Immature natural killer cell (primary cell): ENCODE measurements at places on chromosomes 12 and 14. TPM values are rescaled to one million over a fixed set of nuclear protein-coding genes. Genes with fewer than 3 reads are reported as not detected.
A peak's percentile ranks its signal among the peaks of the same experiment; 100 is the strongest.

DNA sequence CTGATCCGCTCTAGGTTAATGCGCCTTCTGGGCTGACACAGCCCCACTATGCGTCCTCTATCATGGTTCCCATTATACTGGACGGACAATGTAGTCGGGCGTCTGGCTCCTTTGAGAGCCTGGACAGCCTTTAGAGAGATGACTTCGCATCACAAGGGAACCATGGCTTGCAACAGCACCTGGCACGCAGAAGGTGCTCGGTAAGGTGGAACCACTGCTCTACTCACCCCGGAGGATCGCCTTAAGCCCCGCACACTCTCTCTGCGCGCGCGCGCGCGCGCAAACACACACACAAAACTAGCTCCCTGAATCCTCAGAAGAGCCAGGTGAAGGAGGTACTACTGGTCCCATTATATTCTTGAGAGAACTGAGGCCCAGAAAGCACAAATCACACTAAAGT, 7.1 kb downstream of the MAP3K12 start:
- peak overlapping the region; percentile 89 for H3K4me3 ChIP-seq
- no peaks in the 10 kb centered on the region for H3K36me3 ChIP-seq
- peaks cover 24% of the 10 kb centered on the region for H3K4me1 ChIP-seq

GRCh38 chr12:6461401-6462233, 8.9 kb downstream of the VAMP1 start:
- peaks cover 68% of the 10 kb centered on the region for H3K36me3 ChIP-seq
- peak overlapping the region; percentile 82 for H3K4me3 ChIP-seq
- peak overlapping the region; percentile 98 for H3K27ac ChIP-seq
- H3K4me1 ChIP-seq, result peaks cover 73% of the 10 kb centered on the region
- peaks cover 6% of the 10 kb centered on the region for H3K27me3 ChIP-seq

- DNase-seq, result no peak
- H3K4me3 ChIP-seq, result no peak overlapping the region
- no peak overlapping the region for H3K27ac ChIP-seq
- H3K4me1 ChIP-seq, result no peaks in the 10 kb centered on the region
- H3K27me3 ChIP-seq, result peaks cover 1% of the 10 kb centered on the region
- no peaks in the 10 kb centered on the region for H3K36me3 ChIP-seq
Observed at GRCh38 chr14:96461950-96462798, 40.0 kb upstream of the PAPOLA start.

- no peaks in the 10 kb centered on the region for H3K4me1 ChIP-seq
- no peak overlapping the region for H3K27ac ChIP-seq
- H3K4me3 ChIP-seq, result no peak overlapping the region
- no peaks in the 10 kb centered on the region for H3K36me3 ChIP-seq
Observed at GRCh38 chr14:103028161-103028767, 29.1 kb downstream of the CDC42BPB start.

DNA sequence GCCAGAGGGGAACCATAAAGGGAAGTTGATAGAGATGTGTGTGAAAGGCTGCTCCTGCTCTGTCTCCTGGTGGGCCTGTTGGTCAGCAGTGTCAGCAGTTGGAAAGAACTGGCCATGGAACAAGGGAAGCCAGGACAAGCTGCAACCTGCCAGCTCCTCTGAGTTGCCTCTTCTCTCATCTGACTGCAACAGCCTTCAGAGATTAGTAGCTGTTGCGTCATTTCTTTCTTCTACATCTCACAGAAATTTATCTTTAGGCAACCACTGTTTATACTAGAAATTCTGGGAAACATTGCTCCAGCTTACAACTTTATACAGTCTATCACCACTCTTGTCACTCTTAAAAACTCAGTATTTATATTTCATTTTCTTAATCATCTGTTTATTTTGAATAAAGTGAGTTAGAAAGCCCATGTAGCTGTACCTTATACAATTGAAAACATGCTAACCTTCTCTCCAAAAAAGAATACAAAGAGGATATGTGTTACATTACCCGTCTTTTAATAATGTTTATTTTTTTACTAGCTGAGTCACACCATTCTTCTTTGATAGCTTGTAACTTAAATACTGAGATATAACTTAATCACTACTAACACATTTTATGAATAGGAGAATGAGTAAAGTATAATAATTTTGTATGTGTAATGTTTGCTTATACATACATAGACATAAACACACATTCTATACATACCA, 224.2 kb downstream of the LRFN5 start:
- H3K4me1 ChIP-seq, result no peaks in the 10 kb centered on the region
- no peak for DNase-seq
- H3K4me3 ChIP-seq, result no peak overlapping the region
- no peaks in the 10 kb centered on the region for H3K36me3 ChIP-seq

DNA sequence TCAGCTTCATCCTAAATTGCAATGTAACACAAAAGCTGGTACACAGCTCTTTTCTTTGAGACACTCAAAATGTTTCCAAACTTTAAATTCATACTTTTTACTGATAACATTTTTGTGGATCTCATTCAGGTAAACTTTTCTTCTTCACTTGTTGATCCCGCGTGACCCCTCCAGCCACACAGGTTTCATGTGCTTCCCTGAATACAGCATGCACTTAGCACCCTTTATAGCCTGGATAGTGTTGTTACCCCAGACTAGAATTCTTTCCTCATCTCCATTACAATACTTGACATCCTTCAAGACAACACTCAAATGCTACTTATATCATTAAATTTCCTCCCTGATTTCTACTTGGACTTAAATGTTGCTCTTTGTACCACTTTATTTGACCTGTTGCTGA, 373.4 kb downstream of the RAD51B start:
- no peaks in the 10 kb centered on the region for H3K4me1 ChIP-seq
- DNase-seq, result no peak
- H3K27me3 ChIP-seq, result no peaks in the 10 kb centered on the region

DNA sequence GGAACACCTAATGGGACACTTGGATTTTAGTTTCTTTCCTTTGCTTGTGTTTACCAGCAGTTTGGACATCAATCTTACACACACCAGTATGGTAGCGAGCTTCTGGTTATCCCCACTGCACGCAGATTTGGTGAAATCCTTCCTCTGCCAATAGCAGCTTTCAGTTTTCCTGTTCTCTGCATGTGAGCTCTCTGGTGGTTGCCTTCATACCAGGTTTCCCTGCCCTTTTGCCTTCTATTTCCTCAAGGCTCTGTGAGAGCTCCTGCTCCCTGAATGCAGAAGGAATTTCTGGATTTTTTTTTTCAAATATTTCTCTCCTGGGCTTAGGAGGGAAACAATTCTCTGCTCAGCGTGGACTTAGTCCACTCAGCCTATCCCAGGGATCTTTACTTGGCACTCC, 93.0 kb upstream of the CCDC91 start:
- DNase-seq, result no peak
- no peak overlapping the region for H3K4me3 ChIP-seq
- H3K27me3 ChIP-seq, result peaks cover 7% of the 10 kb centered on the region

DNA sequence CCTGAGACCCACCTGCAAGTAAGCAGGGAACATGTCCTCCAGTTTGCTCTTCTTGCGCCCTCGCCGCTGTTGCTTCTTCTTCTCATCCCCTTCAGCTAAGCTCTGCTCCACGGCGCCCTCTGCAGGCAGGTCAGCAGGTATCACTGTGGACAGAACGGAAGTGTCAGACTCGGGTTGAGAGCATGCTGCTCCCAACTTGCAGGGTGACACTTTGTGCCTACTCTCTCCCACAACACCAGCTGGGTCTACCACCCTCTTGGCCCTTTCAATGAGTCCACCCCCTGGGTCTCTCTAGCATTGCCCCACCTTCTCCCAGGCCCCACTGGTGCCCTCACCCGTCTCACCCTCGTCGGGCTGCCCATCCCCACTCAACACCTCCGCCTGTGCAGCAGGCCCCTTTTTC, 16.7 kb downstream of the KMT2D start:
- H3K4me1 ChIP-seq, result peaks cover 11% of the 10 kb centered on the region
- peak overlapping the region; percentile 46 for H3K4me3 ChIP-seq
- peak; percentile 73 for DNase-seq
- peaks cover 2% of the 10 kb centered on the region for H3K27me3 ChIP-seq
- H3K27ac ChIP-seq, result peak overlapping the region; percentile 90

The RFLNA gene
- not detected for polyA plus RNA-seq

DNA sequence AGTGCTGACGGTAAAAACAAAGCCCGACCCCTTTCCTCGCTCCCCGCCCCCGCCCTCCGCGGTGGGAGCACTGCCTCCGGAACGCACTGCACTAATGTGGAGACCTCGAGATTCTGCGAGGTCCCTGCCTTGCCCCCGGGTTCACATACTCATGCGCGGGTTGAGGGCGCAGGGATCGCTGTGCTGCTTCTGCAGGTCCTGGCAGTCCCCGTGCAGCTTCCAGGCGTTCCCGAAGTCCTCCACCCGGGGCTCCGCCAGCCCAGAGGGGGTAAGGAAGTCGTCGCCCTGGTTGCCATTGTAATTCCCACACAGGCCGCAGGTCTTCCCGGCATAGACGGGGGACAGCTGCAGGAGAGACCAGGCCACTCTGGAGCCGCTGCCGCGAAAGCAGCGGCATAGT, 66.8 kb downstream of the VWF start:
- no peak overlapping the region for H3K27ac ChIP-seq
- no peak for DNase-seq
- H3K27me3 ChIP-seq, result peaks cover 5% of the 10 kb centered on the region
- H3K4me3 ChIP-seq, result no peak overlapping the region

The IGF1 gene
- not detected for polyA plus RNA-seq

GRCh38 chr14:85620947-85621346, 91.0 kb downstream of the FLRT2 start:
- no peak for DNase-seq
- no peak overlapping the region for H3K4me3 ChIP-seq
- H3K27ac ChIP-seq, result no peak overlapping the region
- H3K27me3 ChIP-seq, result no peaks in the 10 kb centered on the region
- no peaks in the 10 kb centered on the region for H3K36me3 ChIP-seq

The KRT77 gene
- not detected for polyA plus RNA-seq

The DHRS4L2 gene
- polyA plus RNA-seq, result 15.8 TPM

The DCN gene
- not detected for polyA plus RNA-seq

DNA sequence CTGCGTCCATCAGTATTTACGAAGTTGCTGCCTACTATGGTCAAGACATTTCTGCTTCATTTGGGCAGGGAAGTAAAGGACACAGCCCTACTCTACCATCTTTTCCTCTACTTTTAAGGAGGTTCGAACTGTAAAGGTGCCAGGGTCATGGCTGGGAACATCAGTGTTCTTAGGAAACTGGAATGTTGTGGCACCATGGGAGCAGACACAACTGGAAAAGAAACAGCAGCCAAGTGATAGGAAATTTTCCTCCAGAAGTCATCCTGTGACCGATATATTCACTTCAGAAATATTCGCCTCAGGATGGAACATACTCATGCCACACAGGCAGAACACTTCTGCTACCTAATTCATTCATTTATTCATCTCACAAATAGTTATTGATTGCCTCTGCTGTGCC, 104.4 kb downstream of the ETV6 start:
- H3K27me3 ChIP-seq, result peaks cover 3% of the 10 kb centered on the region

The WSCD2 gene
- polyA plus RNA-seq, result not detected

The KERA gene
- polyA plus RNA-seq, result not detected

DNA sequence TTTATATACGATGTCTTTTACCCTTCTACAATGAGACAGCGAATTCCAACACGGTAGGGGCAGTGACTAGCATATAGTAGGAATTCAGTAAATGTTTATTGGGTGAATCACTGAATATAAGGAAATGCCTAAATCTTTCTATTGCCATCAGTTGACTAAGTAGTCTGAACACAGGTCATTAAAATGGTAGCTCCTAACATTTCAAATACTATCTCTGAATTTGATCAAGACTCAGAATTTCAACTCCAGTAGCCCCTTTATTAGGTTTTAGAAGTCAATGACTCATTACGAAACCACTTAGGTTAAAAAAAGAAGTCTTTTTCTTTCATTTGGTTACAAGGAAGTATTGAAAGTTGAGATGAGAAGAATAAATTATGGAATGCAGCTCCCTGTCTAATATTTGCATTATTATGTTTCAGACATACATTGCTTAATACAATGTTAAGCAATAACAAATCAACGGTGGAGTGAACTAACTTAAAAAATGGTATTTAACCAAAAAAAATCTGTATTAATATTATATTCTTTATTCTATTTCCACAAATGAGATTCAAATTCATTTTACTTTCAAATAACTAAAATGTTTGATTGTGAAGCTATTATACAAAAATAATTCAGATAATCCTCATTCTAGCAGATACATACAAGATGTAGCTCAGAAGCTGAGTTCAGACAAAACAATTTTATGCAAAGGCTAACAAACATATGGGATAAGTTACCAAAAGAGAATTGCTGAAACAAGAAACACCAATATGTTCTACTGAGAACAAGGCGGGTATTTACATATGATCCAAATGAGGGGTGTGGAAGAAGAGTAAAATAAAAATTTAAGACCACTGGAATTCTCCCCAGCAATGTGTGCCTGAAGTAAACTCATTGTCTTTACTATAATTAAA, 302.7 kb downstream of the CEP128 start:
- H3K36me3 ChIP-seq, result peaks cover 12% of the 10 kb centered on the region
- H3K4me1 ChIP-seq, result no peaks in the 10 kb centered on the region
- no peak overlapping the region for H3K27ac ChIP-seq

The POTEG gene
- polyA plus RNA-seq, result not detected

GRCh38 chr12:10673659-10674384, at the start of gene STYK1:
Gene STYK1, minus strand, starts transcription at chr12:10674052. Its CDS starts 39,434 bp downstream, at chr12:10634618.
- H3K27ac ChIP-seq, result peak within 1 kb of the TSS; percentile 83
- no peaks in the 10 kb centered on the region for H3K36me3 ChIP-seq
- H3K4me1 ChIP-seq, result peaks cover 54% of the 10 kb centered on the region
- peak; percentile 78 for DNase-seq
- H3K4me3 ChIP-seq, result peak within 1 kb of the TSS; percentile 83
- peaks cover 10% of the 10 kb centered on the region for H3K27me3 ChIP-seq

DNA sequence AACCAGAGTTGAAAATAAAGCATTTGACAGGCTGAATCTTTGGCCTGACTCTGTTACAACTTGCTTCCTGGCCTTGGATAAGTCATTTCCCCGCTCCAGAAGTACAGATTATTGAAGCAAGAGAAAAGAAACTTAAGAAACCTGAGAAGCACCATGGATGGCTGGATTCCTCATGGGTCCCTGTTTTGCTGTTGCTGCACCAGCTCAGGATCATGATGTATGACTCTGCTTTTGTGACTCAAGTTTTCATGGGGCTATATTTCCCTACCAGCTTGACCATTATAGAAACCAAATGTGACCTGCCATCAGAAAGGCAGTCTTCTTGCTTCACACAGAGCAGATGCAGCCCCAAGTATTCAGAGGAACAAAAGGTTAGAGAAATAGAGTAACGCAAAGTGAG, 921.8 kb downstream of the BCL11B start:
- H3K27ac ChIP-seq, result no peak overlapping the region
- no peaks in the 10 kb centered on the region for H3K27me3 ChIP-seq
- no peaks in the 10 kb centered on the region for H3K4me1 ChIP-seq

GRCh38 chr14:25875475-25875874, 722.4 kb downstream of the NOVA1 start:
- no peaks in the 10 kb centered on the region for H3K4me1 ChIP-seq
- no peak overlapping the region for H3K27ac ChIP-seq
- H3K27me3 ChIP-seq, result no peaks in the 10 kb centered on the region
- no peak for DNase-seq

The INSM2 gene
- polyA plus RNA-seq, result not detected

The TAMALIN gene
- 1.2 TPM for polyA plus RNA-seq
